ENCODE measurements at places on chromosomes 7 and 10.

- DNase-seq = peak; percentile 45
Observed at GRCh38 chr7:43646603-43647338, 63.9 kb downstream of the STK17A start.

- peak; percentile 97 for DNase-seq
Observed at GRCh38 chr7:154928136-154929005, 74.6 kb downstream of the PAXIP1 start.

DNA sequence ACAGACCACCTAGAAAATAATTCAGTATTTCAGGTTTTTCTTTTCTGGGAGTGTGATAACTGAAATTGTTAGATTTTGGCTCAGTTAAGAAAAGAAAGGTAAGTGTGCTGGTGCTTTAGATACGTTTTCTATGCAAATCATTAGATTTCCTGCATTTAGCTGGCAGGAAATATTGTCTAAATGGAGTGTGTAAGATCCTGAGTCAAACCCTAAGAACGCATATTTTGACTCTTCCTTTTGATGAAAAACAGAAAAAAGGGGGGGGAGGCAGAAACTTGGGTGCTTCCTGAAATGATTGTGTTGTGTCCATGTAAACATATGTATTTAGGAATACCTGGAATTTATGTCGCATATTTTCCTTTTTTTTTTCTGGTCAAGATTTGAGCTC, 1.2 kb downstream of the GRK5 start:
- peak; percentile 39 for DNase-seq

- no peak for DNase-seq
Observed at GRCh38 chr7:42180806-42181205, 56.2 kb downstream of the GLI3 start.

DNA sequence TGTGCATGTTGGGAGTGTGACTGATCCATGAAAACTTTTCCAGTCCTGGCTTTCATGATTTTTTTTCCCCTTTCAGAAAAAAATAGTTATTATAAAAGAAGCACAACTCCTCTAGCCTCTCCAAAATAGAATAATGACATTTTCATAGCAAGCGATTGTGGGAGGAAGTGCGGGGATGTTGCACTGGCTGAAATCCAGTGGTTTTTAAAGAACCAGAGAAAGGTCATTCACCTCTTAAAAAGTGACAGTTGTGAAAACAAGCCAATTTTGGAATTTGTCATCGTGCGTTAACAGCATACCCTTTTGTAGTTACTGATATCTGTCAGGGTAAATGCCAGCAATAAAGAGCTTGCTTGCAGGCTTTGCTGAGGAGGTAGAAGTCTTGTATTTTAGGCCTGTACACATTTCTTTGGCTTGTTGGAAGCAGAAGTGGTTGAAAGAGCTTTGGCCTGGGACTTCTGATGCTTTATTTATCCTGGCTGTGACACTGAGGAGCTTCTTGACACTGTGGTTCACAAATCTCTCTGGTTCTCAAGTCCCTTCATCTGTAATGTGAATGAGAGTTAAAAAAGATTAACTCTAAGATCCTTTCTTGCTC, 545.9 kb downstream of the REEP3 start:
- no peak for DNase-seq

GRCh38 chr10:19683960-19684359, 132.3 kb upstream of the PLXDC2 start:
- peak; percentile 36 for DNase-seq

- peak; percentile 71 for DNase-seq
Observed at GRCh38 chr10:88525371-88526069, 57.6 kb downstream of the RNLS start.
